AML-193 (cell line): ENCODE measurements at places on chromosomes 12 and 14.
A peak's percentile ranks its signal among the peaks of the same experiment; 100 is the strongest.

- DNase-seq = no peak
Observed at GRCh38 chr14:71121711-71122110, 214.5 kb downstream of the PCNX1 start.

- no peak for DNase-seq
Observed at GRCh38 chr14:51119411-51120051, 24.6 kb upstream of the TRIM9 start.

- no peak for DNase-seq
Observed at GRCh38 chr14:91889477-91890211, 22.3 kb upstream of the TC2N start.

- no peak for DNase-seq
Observed at GRCh38 chr12:74401035-74401434, 136.6 kb upstream of the ATXN7L3B start.

- DNase-seq = no peak
Observed at GRCh38 chr14:71245659-71246361, 338.6 kb downstream of the PCNX1 start.

GRCh38 chr14:55098561-55098898, 30.5 kb upstream of the LGALS3 start:
- DNase-seq = no peak

DNA sequence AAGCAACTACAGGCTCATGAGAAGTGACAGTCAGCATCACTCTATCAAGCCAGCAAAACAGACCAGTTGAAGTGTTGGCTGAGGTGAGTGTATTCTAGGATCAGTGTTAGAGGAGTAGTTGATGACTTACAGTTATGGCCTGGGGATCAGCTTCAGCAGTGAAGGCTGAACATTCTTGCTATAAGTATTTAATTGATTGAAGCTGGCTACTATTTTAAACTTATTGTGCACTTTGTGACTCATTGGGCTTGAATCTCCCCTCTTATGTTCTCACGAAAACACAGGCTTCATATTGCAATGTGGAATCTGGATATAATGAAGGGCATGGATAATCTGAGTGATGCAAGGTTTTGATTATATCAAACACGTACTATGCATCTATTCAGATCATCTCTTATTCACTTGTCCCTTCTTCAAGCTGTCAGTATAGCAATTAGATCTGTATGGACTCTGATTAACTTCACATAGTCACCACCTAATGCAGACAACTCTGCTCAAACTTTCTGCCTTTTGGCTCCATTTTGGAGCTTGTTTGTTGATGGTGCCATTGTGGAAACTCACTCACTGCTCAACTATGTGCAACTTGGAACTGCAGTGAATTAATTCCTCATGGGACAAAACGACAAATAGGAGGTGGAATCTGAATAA, 309.2 kb downstream of the SLC16A7 start:
- DNase-seq = no peak

GRCh38 chr12:109738209-109738608, 24.6 kb downstream of the FAM222A start:
- DNase-seq = no peak

GRCh38 chr12:123717350-123717749, 5.2 kb downstream of the ATP6V0A2 start:
- no peak for DNase-seq

DNA sequence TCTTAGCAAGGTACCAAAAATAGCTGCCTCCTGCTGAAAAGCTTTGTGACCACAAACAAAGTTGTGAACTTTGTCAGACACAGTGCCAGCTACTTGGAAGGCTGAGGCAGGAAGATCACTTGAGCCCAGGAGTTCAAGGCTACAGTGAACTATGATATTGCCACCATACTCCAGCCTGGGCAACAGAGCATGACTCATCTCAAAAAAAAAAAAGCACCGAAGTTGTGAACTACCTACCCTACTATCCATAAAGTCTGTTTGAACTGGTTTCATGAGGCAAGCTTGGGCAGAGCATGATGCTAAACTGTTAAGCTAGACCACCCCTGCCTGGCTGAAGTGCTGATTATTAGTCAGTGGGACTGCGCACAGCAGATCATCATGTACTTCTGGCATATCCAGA, 75.5 kb downstream of the RAD52 start:
- no peak for DNase-seq

DNA sequence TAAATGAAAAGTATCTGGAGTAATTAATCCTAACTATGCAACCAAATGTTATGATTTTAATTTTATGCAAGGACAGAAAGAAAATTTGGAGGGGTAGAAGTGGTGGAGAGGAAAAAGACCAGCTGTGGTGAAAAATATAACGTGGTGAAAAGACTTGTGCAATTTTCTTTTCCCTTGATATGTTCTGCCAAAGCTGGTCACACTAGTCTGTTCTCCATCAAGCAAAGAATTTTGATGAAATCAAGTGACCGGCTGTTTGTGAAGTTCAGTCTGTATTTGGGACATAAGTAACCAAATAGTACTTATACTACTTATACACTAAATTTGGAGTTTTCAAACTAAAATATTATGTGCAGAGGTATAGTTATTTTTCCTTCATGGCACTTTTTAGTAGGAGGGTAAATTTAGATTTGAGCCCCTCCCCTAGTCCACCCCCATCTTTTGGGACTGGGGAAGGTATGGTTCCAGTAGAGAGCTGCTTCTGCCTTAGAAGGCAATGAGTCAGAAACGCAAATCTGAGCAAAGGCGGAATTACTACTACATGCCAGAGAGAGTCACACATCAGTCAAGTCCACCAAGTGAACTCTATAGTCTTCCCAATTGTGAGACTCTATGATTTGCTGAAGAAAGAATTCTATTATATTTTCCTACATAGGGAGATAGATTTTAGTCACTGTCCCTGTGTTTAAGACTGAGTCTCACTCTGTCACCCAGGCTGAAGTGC, 229.7 kb downstream of the SLC25A21 start:
- no peak for DNase-seq

GRCh38 chr12:26118308-26118707, 6.5 kb downstream of the BHLHE41 start:
- DNase-seq = no peak

DNA sequence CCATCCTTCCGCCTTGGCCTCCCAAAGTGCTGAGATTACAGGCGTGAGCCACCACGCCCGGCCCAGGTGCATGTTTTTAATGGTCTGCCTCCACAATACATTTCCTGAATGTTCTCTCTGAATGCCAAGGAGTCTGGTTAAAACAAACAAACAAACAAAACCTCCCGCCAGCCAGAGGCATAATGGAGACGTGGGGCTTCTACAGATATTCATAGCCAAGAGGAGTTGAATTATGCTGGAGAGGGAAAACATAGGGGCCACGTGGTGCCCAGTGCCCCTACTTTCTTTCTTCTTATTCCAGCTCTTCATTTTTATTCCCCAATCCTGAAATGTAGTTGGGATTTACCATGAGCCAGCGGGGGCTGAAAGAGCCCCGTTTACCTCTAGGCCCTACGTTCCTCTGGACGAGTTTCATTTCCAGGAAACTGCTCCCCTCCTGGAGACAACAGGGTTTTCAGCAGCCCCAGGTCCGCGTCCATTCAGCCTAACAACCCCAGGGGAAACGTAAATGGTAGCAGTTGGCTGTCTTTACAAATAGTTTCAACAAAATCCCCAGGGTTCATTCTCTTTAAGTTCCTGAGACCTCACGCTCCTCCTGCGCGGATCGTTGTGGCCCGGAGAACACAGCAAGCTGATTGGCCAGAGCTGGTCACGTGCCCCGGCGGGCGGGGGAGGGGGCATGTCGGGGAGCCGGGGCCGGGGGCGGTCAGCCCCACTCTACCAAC, 108.5 kb upstream of the ESRRB start:
- no peak for DNase-seq

DNA sequence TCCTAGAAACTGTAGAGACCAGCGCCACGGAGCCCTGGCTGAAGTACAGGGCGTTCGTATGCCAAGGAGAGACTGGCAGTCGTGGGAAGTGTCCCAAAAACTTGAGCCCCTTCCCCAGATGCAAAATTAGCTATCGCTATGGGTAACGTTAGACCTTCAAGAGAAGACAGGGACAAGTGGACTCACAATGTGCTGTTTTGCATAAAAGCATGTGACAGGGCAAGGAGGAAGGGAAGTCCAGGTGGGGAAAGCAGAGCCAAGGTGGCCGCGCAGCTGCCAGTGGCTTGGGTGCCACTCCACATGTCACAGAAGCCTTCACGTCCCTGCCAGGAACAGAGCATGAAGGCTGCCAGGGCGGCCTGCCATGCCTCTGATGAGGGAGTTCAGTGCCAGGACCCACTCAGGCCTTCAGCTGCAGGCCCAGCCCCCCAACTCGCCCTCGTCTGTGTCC, 61.2 kb upstream of the DYNC1H1 start:
- no peak for DNase-seq

- DNase-seq = no peak
Observed at GRCh38 chr12:45343269-45344051, 127.6 kb downstream of the ANO6 start.

GRCh38 chr12:6696690-6697583, 3.7 kb downstream of the PIANP start:
- DNase-seq = no peak

DNA sequence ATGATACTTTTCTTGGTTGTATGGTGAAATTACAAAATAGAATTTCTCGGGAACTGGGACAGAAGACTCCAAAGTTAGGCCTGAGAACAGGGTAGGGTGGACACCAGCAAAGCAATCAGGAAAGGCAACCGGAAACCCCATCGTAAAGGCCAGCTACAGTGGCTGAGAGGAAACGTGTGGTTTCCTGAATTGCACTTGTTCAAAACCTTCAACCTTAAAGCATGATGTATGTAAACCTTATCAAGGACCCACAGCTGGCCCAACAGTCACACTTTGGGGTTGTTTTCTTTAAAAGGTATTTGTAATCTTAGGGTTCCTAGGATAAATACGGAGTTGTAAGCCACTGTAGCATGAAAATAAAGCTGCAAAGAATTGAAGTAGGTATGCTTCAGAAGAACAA, 2.2 kb upstream of the PTGDR start:
- peak; percentile 79 for DNase-seq

DNA sequence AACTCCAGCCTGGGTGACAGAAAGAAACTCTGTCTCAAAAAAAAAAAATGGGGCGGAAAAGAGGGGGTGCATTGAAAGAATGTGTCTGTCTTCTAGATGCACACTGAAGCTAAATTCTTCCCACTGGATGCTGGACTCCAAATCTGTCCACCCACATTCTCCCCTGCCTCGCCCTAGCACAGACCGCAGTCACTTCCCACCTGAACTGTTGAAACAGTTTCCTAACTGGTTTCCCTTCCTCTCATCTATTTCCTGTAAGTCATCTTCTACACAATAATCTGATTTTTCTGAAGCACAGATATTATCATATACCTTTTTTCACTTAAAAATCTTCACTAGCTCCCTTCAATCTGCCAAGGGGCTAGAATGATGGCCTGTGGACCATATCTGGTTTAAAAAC, 1.5 kb upstream of the HCAR1 start:
- DNase-seq = no peak

DNA sequence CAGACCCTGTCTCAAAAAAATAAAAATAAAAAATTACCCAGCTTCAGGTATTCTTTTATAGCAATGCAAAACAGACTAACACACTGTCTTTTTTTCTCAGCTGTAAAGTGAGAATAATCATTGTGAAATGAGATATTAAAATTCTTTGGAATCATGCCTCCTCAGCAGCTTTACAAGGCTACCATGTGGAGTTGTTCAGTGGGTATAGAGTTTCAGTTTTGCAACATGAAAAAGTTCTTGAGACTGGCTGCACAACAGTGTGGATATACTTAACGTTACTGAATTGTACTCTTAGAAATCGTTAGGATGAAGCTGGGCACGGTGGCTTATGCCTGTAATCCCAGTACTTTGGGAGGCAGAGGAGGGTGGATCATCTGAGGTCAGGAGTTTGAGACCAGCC, 15.7 kb upstream of the MAPKAPK5 start:
- DNase-seq = no peak

GRCh38 chr12:916240-916639, 33.3 kb downstream of the RAD52 start:
- DNase-seq = no peak

DNA sequence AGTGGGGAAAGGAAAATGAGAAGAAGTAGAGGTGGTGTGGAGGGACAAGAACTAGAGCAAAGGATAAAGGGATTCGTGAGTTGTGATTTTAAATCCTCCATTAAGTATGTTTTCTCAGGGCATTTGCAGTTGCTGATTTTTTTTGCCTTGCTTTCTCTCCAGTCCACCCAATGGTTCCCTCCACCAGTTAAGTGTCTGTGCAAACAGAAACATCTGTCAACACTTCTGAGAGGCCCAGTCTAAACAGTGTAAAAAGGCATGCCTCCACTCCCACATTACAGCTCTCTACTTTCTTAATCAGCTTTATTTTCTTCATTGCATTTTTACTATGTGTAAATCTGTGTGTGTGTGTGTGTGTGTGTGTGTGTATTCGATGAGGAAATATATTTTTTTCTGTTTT, 141.2 kb downstream of the PPFIA2 start:
- no peak for DNase-seq

DNA sequence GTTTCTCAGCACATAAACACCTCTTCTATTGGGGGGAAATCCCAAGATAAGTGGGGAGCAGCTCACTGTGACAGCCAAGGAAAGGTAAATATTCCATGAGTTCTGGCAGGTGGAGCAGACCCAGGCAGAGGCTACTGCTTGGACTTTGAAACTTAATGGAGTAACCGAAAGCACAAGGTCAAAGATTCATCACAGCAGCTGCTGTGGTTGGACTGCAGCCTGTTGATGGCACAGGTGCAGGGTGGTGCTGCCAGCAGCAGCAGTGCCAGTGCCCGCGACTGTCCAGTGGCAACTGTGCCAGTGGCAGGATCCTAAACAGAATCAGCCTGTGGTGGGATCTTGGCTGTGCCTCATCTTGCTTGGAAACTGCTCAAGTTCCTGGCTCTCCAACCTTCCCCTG, 81.4 kb upstream of the ARID2 start:
- DNase-seq = no peak

GRCh38 chr12:12427568-12427967, 70.7 kb downstream of the BORCS5 start:
- no peak for DNase-seq

DNA sequence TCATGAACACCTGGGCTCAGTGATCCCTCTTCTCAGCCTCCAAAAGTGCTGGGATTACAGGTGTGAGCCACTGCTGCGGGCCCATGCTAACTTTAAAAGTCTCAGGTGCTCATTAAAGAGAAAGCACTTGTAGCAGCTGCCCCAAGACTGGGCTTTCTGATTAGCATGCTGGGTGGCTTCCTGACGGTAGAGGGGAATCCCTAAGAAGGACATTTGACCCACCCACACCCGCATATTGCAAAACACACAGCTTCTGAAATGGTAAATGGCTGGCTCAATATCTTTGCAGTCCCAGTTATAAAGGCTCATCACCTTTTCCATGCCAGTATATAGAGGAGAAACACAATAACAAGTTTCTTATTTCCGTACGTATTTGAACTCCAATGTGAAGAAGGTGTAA, 19.3 kb upstream of the BICD1 start:
- DNase-seq = no peak

- DNase-seq = no peak
Observed at GRCh38 chr14:61469781-61470180, 148.4 kb downstream of the PRKCH start.

- DNase-seq = no peak
Observed at GRCh38 chr12:77600468-77600843, 230.2 kb upstream of the NAV3 start.

- no peak for DNase-seq
Observed at GRCh38 chr12:32395026-32395425, 4.3 kb upstream of the FGD4 start.

GRCh38 chr14:64944041-64944440, 1.5 kb upstream of the GPX2 start:
- no peak for DNase-seq

- no peak for DNase-seq
Observed at GRCh38 chr14:56087671-56088471, 30.3 kb upstream of the PELI2 start.

GRCh38 chr12:13713556-13714410, 267.6 kb downstream of the GRIN2B start:
- no peak for DNase-seq
